ENCODE measurements at places on chromosomes 1 and 21. TPM values are rescaled to one million over a fixed set of nuclear protein-coding genes. Genes with fewer than 3 reads are reported as not detected.

DNA sequence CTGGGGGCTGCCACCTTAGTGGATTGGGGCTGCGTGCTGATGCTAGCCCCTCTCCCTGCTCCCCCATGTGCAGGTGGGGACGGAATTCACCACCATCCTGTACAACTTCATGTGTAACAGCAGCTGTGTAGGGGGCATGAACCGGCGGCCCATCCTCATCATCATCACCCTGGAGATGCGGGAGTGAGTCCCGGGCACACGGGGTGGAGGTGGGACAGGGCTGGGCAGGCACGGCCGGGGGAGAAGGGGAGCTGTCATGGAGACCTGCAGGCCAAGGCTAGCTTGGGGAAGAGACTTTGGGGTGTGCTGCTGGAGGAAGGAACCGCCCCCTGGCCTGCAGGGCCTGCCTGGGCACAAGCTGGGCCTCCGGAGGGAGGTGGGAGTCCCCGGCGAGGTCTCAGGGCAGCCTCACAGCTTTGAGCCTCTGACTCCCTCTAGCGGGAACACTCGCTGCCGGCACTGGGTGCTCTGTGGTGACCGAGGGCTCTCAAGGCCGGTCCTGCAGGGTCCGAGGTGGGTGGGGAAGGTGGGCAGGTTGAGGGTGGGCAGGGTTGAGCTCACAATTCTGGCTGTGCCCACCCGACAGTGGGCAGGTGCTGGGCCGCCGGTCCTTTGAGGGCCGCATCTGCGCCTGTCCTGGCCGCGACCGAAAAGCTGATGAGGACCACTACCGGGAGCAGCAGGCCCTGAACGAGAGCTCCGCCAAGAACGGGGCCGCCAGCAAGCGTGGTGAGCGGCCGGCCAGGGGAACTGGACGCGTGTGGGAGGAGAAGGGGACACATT is 25.0 kb upstream of the CCDC27 start:
- DNase-seq: no peak

- no peak for DNase-seq
Measured at GRCh38 chr1:220121791-220122530, 28.0 kb downstream of the IARS2 start.

- DNase-seq: no peak
Measured at GRCh38 chr1:7574121-7575040, 196.7 kb upstream of the VAMP3 start.

DNA sequence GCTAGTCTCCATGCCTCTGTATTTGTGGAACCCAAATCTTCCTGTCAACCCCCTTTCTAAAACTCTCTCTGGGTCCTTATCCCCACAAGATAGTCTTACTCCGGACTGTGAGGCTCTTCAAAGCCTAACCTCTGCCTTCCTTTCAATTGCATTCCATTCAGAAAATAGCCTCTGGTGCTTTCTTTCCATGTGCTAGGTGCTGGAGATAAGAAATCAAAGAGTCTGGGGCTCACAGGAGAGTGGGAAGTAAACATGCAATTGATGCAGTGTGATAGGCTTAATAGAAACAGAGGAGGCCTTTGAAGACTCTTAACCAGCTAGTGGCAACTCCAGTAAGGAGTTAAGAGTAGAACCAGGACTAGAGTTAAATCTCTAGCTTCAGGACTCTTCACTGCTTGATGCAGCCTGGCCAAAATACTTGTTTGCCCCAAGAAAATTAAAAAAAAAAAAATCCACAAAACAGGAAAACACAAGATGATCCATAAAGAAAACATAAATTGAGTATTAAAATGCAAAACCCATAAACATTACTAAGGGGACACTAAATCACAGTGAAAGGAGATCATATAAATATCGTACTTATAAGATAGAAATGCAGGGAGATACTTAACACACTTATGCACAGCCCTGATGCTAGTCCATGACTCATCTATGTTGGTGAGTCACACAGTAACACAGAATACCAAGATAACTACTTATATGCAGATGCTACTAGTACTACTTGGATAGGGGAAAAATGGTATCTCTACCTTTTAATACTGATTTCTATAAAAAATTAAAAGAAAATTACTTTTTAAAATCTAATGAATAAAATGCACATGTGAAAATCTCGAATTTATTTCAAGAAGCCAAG is 341.5 kb downstream of the KCNH1 start:
- DNase-seq: peak; percentile 74

DNA sequence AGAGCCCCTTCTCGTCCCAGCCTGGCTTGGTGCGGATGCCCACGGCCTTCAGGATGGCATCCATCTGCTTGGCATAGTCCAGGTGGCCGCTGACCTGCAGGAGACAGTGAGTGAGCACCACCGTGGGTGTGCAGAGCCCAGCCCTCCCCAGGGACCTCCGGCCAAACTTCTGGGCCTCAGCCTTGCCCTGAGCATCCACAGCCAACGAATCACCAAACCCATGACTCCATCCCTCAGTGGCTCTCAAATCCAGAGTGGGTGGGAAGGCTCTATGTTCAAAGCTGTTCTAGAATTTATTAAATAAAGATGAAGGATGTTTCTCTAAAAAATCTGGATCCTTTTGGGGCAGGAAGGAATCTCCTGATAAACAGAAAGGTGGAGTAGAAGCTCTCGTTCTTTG is 18.7 kb downstream of the HTR6 start:
- no peak for DNase-seq

DNA sequence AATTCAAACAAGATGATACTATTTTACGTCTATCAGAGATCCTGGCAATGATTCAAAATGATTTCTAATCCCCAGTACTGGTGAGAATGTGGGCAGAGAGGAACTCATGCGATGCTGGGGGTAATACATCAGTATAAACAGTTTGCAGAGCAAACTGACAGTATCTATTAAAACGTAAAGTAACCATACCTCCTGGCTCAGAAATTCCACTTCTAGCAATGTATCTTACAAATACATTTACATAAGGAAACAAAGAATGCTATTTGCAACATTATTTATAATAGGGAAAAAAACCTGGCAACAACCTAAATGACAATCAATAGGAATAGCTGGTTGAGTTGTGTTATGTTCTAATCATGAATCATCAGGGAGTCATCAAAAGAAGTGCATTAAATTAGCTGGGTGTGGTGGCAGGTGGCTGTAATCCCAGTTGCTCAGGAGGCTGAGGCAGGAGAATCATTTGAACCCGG is 15.9 kb downstream of the RCAN1 start:
- no peak for DNase-seq

- DNase-seq: no peak
Measured at GRCh38 chr1:24393892-24394291, 19.7 kb downstream of the STPG1 start.

DNA sequence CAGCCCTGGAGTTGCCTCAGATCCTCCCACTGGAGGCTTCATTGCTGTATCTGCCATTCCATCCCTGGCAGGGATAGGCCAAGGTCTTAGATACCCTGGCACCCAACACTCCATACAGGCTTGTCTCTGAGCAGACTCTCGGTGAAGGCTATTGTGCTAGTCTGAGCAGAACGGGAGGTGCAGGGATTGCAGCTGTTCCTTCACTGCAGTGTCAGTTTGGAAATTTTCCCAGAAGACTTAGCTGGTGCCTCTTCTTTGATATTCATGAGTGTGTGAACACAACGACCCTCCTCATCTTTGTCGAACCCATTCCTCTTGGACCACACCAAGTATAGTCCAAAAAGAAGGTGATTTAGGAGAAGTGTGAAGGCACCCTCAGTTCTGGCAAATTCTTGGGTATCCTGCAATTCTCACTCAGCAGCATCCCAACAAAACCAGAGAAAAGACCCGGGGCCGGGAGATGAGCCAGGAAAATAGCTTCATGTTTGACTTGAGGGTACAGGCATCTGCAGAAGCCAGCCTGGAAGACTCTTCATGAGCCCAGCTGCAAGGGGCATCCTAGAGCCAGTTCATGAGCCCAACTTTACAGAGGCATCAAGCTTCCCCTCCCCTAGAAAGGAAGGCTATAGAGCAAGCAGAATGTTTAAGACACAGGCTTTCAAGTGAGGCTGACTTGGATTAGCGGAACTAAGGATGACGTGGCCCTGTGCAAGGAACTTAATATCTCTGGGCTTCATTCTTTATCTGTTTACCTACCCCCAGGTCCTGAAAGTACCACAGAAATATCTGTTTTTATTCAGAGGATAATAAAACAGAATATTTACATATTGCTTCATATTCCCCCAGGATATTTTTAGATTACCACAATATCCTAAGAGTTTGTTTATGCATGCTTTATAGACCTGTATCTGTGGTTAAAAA is 38.8 kb upstream of the HAO2 start:
- DNase-seq: peak; percentile 33

DNA sequence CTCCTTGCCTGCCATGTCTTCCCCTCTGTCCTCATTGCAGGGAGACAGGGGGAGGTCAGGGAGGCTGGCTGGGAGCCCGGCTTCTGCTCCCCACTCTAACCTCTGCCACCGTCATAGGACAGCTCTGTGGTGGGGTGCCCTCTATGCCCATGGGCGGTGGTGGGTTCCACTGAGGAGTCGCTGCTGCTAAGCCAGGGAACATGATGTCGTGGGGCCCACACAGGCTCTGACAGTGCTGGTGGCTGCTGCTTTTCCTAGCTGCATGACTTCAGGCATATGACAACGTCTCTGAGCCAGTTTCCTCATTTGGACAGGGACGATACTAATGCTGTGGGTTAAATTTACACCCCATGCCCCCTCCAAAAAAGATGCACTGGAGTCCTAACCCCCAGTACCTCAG is 14.7 kb downstream of the KCNA10 start:
- DNase-seq: no peak

DNA sequence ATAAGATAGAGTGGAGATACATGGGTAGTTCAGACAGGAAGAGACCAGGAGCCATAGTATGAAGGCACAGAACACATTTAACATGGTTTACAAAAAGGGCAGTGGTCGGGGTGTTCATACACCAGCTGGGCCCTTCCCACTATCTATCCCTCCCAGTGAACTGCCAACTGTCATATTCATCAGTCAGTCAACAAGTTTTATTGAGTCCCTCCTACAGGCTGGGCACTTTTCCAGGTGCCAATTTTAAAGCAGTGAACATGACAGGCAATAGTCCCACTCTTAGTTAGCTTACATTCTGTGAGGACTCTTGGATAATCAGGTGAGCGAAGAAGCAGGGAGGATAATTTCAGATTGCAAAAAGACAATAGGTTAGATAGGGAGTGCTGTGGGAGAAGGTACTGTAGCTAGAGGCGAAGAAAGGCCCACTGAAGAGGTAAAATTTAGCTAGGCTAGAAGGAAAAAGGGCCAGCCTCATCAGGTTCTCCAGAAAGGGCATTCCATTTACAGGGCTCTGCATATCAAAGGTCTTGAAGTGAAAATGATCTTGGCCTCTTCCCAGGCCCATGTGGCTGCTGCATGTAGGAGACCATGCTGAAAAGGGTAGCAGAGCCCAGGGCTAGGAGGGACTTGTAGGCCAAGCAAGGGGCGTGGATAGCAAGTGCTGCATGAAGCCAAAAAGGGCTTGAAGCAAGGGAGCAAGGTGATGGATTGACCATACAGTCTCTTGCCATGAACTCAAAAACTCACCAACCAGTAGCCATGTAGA is 274.7 kb upstream of the SNX7 start:
- no peak for DNase-seq

GRCh38 chr1:229856009-229856650 is 210.9 kb upstream of the GALNT2 start:
- no peak for DNase-seq

DNA sequence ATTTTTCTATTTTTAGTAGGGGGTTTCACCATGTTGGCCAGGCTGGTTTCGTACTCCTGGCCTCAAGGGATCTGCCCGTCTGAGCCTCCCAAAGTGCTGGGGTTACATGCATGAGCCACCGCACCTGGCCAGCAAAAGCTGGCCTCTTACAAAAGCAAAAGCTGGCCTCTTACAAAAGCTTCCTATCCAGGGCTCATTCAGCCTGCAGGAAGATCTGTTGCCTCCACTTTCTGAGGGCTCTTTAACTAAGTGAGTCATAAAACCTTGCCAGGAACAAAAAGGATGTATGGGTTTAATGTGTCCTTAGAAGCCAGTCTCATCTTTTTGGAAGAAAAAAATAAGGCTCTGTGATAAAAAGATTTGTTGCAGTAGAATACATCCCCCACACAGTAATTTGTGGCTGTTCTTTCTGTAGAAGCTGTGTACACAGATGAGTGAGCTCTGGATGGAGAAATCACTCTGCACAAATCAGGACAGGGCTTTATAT is 15.0 kb downstream of the HTR1D start:
- no peak for DNase-seq

- DNase-seq: no peak
Measured at GRCh38 chr1:212062832-212063438, 27.4 kb downstream of the DTL start.

- DNase-seq: no peak
Measured at GRCh38 chr1:36653850-36654249, 171.1 kb upstream of the CSF3R start.

DNA sequence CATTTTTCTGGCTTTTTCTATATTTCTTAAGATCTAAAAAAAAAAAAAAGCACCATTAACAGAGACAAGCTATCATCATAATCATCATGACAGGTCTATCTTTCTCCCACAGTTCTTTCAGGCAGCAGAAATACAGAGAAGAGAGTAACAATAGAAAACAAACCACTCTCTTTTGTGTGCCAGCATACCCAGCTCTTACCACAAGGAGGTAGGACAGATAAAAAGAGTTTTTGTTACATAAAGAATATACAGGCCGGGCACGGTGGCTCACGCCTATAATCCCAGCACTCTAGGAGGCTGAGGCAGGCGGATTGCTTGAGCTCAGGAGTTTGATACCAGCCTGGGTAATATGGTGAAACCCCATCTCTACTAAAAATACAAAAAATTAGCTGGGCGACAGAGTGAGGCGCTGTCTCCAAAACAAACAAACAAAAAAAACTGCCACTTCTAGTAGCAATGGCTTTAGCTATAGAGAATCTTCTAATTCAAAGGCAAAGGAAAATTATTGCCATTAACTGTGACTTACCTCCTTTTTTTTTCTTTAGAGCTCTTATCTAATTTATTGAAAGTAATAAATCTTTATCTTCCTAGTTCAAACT is 39.7 kb downstream of the ANKRD13C start:
- no peak for DNase-seq

DNA sequence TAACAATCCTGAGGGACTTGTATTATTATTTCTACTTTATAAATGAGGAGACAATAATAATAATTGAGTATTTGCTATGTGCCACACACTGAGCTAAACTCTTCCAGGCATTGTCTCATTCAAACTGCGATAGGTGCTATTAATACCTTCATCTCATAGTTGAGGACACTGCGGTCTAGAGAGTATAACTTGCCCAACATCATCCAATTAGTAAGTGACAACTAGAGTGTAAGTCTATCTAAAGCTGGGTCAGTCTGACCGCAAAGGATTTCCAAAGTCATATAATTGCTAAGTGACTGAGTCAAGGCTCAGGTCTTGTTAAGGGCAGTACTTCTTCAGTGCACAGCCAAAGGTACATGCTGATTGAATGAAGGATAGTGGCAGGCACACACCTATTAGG is 9.7 kb downstream of the BCL9 start:
- DNase-seq: no peak

- DNase-seq: no peak
Measured at GRCh38 chr21:33075128-33075527, 5.2 kb downstream of the OLIG1 start.

- no peak for DNase-seq
Measured at GRCh38 chr1:202964791-202965410, 2.2 kb downstream of the CYB5R1 start.

The CLDN17 gene
- not detected for polyA plus RNA-seq

The VSIG8 gene
- polyA plus RNA-seq: not detected

The SLC9C2 gene
- polyA plus RNA-seq: not detected

The CYP4A11 gene
- polyA plus RNA-seq: not detected

The CELA2A gene
- polyA plus RNA-seq: not detected

The GCLM gene
- 35.1 TPM for polyA plus RNA-seq

The TRIM63 gene
- not detected for polyA plus RNA-seq

The DHCR24 gene
- polyA plus RNA-seq: 75.0 TPM

The ARHGAP30 gene
- polyA plus RNA-seq: not detected

The ANKRD35 gene
- polyA plus RNA-seq: 1.4 TPM

The EXOSC10 gene
- 74.6 TPM for polyA plus RNA-seq

The BRINP3 gene
- not detected for polyA plus RNA-seq

The DMRTA2 gene
- not detected for polyA plus RNA-seq

The ITLN1 gene
- polyA plus RNA-seq: not detected
